ENCODE measurements at places on chromosomes 11 and 22. TPM values are rescaled to one million over a fixed set of nuclear protein-coding genes. Genes with fewer than 3 reads are reported as not detected.

DNA sequence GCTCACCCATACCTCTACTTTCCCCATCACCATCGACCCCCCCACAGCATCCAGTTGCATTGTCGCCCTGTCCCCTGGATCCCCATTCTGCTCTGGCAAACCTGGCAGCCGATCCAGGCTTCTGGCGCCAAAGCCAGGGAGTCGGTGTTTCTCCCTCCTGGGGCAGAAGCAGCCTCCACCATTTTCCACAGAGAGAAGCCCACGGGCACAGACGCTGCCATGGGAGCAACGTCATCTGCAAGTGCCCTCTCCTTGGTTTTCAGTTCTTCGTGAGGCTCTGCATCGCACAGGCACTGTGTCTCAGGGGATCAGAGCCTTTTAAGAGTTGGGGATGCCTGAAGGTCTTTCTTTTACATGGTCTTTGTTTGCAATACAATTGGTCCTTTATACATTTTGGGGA, 2.3 kb downstream of the YPEL4 start:
- no peak for DNase-seq

GRCh38 chr11:94418123-94418765, 17.0 kb upstream of the GPR83 start:
- no peak for DNase-seq

DNA sequence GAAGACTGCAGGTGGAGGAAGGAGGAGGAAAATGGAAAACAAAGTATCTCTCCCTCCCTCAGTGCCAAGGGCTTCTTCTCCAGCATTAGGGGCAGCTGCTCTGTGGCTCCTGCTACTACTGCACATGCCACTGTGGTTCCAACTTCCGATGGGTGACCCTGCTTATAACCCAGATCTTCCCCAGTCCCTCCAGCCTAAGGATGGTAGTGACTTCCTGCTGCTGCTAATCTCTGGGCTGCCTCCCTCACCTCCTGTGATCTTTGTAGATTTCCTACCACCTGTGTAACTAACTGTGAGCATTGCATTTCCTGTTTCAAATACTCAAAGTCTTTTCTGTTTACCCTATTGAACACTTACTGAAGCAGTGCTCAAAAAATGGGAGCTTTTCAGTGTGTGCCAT, 28.7 kb upstream of the TRPC6 start:
- DNase-seq: no peak

DNA sequence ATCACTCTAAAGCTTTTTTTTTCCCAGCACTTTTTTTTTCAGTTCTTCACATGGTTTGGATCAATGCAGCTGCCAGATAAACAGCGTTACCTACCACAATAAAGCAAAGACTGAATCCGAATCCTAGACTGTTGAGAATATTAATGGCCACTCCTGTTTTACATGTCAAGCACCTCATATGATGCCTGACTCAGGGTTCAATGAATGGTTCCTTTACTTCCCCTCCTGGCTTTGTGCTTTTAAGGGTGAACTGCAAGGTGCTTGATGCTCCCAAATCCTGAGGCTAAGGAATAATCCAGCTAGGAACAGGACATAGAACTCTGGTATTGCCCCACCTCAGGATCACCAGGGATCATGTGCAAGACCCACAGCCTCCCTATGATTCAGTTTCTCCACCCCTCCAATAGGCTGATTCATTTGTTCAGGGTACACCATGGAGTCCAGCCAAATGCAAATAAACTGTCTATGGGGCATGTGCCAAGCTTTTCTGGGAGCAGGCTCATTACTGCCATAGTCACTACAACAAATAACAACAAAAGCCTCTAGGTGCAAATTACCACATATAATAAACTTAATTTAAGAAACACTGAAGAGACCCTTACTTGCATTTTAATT, 104.3 kb downstream of the GAB2 start:
- DNase-seq: peak; percentile 87

RIMBP3B gene
- total RNA-seq: not detected
